ENCODE measurements at places on chromosomes 5 and 9. TPM values are rescaled to one million over a fixed set of nuclear protein-coding genes. Genes with fewer than 3 reads are reported as not detected.

- no peak for DNase-seq
- no peaks in the 10 kb centered on the region for H3K27me3 ChIP-seq
- H3K4me3 ChIP-seq: no peak overlapping the region
- H3K27ac ChIP-seq: no peak overlapping the region
- H3K4me1 ChIP-seq: no peaks in the 10 kb centered on the region
- H3K36me3 ChIP-seq: no peaks in the 10 kb centered on the region
These were observed 214.7 kb upstream of the TLX3 start for GRCh38 chr5:171094356-171094755.

GRCh38 chr9:96551403-96551802 is 68.2 kb downstream of the CDC14B start:
- H3K4me3 ChIP-seq: no peak overlapping the region
- H3K4me1 ChIP-seq: no peaks in the 10 kb centered on the region
- no peak for DNase-seq
- no peaks in the 10 kb centered on the region for H3K36me3 ChIP-seq

GRCh38 chr5:34040472-34040871 is 2.5 kb downstream of the C1QTNF3 start:
- no peaks in the 10 kb centered on the region for H3K27me3 ChIP-seq
- H3K27ac ChIP-seq: no peak overlapping the region
- no peaks in the 10 kb centered on the region for H3K36me3 ChIP-seq
- H3K4me3 ChIP-seq: no peak overlapping the region
- no peaks in the 10 kb centered on the region for H3K4me1 ChIP-seq

- no peaks in the 10 kb centered on the region for H3K36me3 ChIP-seq
- no peak overlapping the region for H3K27ac ChIP-seq
- H3K4me3 ChIP-seq: no peak overlapping the region
These were observed 738.2 kb downstream of the SEMA5A start for GRCh38 chr5:8807636-8808035.

ACOT12 gene
- total RNA-seq: 0.26 TPM
